ENCODE measurements at places on chromosomes 4 and X.
A peak's percentile ranks its signal among the peaks of the same experiment; 100 is the strongest.

- no peak for DNase-seq
Measured at GRCh38 chr4:7556558-7556957, 121.8 kb upstream of the PSAPL1 start.

DNA sequence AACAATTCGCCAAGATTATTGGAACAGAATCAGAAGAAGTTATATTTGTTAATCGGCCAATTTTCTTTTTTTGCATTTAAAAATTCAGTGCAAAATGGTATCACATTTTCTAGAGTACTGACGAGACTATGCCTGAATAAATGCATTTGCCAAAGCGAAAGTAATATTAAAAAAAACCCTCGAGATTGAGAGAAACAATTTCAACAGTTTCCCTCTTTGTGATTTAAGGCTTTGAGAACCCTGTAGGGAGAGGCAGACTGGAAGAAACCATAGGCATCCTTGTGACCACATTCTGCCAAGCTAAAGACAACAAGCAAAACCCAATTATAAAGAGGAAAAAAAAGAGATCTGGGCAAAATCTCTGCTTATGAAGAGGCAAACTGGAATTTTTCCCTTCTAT is 218.1 kb upstream of the GK2 start:
- DNase-seq: no peak

- peak; percentile 5 for DNase-seq
Measured at GRCh38 chr4:140861359-140862176, 105.4 kb upstream of the TBC1D9 start.

- no peak for DNase-seq
Measured at GRCh38 chr4:174316546-174316945, 32.8 kb downstream of the CEP44 start.

- no peak for DNase-seq
Measured at GRCh38 chr4:99893839-99894160, 427 bp downstream of the LAMTOR3 start.

DNA sequence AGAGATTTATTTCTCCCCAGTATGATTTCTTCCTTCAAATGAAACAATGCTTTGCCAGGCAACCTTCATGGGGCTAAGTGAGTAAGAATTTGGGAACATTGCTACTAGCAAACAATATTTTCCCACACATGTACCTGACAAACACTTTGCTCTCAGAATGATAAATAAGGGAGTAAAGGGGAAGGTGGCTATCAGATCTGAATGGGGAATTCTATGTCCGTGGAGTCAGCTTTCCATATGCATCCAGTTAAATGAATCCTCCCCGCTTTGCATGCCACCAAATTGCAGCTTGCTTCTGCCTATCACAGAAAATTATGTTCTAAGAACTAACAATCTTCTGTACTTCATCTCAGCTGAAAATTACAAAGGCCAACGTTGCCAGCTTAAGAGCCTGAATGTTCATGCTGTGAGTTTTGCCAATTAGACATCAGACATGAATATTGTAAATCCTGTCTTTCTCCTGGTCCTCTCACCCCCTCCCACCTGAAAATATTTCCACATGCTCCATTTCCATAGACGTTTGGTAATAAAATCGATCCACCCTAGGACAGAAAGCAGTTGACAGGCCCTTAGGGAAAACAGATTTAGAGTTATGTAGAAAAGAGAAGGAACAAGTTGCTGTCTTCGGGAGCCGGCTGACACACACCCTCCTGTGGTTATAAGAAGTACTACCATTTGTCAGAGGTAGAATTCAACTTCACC is 6.3 kb downstream of the MEPE start:
- peak; percentile 13 for DNase-seq

GRCh38 chrX:124555036-124555595 is 208.8 kb downstream of the SH2D1A start:
- DNase-seq: no peak

DNA sequence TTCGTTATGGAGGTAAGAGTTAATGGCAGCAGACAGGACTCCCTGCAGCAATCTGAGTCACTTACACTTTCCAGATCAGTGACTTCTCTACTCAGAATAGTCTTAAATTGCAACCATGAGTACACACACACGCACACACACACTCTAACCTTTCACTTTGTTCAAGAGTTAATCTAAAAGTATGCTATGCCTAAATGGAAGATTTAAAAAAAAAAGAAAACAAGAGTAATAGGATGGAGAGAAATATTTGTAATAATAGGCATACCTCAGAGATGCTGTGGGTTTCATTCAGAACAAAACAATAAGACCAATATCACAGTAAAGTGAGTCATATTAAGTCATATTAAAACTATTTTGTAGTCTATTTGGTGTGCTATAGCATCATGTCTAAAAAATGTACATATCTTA is 969.1 kb upstream of the PCDH10 start:
- no peak for DNase-seq

DNA sequence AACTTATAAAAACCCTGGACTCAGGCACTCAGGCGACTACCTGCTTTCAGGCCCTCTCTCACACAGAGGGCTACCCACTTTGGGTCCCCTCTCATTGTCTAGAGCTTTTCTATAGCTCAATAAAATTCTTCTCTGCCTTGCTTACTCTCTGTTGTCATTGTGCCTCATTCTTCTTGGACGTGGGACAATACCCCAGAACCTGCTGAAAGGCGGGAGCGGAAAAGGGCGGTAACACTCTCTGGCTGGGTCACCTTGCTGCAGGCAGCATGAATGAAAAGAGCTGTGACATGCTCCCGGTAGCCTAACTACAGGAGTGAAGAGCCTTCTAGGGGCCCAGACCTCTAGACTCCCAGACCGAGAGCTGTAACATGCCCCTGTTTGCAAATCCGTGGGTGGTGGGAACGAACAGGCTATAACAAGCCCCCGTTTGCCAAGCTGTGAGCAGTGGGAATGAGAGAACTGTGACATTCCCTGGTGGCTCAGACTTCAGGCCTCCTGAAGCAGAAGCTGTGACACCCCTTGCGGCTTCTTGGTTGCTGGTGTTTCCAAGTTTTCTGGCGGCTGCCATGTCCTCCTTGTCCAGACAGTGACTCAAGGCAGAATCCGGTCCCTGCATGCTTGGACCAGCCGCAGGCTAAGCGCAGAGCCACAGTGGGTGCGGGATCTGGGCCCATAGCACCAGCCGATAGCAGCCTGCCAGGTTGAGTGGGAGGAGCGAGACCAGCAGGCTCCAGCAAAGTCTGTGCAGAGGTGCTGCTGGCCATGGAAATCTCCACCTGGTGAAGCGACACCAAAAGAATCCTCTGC is 684.6 kb downstream of the ARAP2 start:
- DNase-seq: no peak

GRCh38 chr4:144754562-144755410 is 108.8 kb downstream of the HHIP start:
- DNase-seq: no peak

DNA sequence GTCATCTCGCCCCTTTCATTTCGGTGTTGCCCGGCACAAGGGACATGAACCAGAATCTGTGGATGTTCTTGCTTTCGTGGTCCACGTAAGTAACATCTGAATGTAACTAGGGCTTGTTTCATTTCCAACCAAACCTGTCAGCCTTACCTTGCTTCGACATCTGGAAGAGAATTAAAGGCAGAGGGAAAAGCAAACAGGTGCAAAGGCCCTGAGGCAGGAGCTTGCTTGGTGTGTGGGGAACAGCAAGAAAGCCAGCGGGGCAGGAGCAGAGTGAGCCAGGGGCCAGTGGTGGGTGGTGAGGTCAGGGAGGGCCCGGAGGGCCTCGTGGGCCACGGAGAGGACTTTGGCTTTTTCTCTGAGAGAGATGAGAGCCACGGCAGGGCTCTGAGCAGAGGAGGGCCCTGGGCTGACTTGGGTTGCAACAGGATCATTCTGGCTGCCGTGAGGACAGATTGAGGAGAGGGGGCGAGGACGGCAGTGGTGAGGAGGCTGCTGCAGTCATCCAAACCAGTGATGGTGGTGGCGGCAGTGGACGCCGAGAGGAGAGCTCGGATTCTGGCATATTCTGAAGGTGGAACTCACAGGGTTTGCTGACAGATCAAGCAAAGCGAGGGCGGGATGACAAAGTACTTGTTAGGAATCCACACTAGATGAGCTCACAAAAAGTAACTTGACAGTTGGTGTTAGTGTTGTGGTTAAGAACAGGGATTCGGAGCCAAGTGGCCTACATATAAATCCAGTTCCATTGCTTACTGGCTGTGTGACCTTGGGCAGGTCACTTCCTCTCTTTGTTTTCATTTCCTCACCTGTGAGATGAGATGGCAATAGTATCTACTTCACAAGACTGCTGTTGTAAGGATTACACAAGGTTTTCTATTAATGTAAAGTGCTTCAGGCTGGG is 6.8 kb upstream of the WDR13 start:
- no peak for DNase-seq

DNA sequence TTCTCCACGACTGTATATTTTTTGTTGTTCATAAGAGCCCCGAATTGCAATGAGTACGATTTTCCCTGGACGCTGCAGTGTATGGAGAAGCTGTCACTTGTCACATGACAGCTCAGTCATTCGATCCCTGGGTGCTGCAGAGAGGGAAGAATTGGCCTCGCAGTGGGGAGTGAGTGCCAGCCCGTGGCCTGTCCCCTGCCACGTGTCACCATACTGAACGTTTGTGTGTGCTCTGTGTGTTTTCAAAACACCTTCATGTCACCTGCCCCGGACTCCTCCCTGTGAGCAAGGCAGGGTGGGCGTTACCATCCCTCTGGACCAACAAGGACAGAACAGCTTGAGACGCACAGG is 77.9 kb downstream of the TBL1X start:
- no peak for DNase-seq

DNA sequence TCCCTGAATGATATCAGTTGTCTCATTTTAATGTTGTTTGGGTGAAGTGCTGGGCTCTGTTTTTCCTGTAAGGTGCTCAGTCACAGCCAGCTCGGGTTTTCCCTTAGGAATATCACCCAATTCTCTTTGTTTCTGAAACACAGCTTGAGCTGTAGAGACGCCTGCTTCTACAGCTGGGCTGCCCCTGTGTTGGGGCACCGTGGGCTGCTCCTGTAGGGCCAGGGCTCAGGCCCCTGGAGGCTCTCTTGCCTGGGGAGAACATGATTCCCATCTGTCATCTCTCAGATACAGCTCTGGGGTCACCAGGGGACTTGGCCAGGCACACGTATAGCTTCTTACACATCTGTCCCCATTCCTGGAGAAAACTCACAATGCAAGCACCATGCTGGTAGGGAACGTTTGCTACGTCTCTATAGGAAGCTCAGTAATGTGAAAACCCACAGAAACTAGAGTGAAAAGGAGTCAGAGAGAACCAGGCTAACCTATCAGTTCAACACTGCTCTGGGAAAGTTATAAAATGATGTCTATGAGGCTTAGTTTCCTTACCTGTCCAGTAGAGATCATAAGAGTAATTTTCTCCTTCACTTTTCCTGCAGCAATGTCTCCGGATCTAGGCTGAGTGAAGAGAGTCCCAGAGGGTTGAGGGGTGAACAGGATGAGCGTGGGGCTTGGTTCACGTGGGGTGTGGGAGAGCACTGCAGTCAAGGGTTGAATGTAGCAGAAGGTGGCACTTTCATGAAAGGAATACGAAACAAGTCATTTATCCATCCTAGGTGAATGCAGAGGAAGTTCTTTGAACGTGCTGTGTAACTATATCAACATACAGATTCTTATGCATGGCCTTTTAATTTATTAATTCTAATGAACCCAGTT is 14.5 kb downstream of the FHDC1 start:
- DNase-seq: no peak

DNA sequence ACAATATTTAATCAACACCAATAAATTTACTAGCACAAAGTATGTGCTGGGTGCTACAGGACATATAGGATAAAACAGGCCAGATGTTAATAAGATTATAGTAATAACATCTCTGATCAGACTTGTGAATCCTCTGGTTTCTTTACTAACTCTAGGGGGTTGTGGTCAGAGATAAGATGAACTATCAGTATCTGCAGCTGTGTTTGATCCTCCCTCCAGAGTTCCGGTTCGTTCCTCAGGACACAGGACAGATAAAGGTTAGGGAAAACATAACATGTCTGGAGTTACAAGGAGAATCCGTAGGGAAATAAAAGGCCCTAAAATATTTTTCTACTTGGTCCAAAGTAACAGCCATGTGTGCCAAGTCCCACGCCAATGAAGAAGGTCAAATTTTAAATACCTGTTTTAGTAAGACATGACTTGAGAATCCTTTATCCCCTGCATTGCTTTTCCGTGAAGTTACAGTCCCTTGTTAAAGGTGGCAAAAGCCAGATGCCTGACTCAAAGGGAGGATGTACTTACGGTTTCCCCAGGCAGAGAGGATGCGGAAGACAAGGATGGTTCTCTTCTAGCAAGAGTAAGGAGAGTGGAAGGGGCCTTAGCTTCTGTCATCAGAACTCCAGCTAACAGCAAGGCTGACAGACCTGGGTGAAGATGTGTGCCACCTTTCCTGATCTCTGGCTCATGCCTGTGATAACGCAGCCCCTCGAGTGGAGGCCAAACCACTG is 44.4 kb downstream of the KIAA0232 start:
- no peak for DNase-seq

GRCh38 chr4:83329521-83330110 is 5.0 kb downstream of the HPSE start:
- no peak for DNase-seq

DNA sequence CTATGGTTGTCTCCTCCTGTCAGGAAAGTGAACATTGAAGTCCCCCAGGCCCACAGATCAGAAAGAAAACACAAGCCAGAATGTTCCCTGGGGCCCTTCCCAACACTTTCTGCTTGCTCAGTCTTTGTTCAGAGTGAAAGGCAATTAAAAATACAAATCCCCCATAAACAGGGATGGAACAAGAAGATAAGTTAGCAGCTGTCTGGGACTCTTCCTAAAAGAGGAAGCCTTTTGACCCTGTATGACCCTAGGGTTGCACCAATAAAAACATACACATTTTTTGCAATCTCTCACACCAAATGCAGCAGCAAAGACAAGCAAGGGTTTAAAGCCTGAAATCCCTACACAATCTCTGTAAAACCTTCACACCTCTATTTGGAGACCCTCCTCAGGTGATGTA is 22.6 kb downstream of the IRF2 start:
- DNase-seq: no peak

- DNase-seq: no peak
Measured at GRCh38 chr4:142696334-142697122, 149.6 kb downstream of the INPP4B start.

GRCh38 chr4:91113130-91113706 is 986.0 kb downstream of the CCSER1 start:
- DNase-seq: no peak

DNA sequence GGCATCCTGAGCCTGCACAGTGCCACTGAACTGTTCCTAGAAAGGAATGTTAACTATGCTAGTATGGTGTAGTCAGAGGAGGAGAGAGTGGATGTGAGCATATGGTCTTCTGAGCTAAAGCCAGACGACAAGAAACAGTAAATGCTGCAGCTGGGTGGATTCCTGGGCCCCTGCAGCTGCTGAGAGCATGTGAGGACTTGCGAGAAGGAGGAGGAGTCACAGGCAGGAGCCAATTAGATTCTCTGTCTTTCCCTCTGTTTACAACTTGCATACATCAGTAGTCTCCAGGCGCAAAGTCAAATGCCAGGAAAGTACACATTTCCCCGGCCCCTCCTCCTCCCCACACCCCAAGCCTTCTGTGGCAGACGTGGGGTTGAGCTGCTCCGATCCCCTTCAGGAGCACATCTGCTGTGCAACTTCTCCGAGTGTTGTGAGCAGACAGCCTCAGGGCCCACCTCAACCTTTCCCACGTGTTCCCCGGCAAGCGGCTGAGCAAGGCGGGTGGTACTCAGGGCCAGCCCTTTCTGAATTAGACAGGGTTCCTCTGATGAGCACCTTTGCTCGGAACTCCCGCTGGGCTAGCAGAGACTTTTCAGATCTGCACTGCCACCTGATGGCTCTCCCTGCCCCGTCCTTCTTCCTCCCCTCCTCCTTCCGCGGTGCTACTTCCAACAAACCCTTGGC is 108.7 kb upstream of the ATP6AP2 start:
- no peak for DNase-seq
